D341Med (cell line): ENCODE measurements at places on chromosomes 5 and 9.
A peak's percentile ranks its signal among the peaks of the same experiment; 100 is the strongest.

DNA sequence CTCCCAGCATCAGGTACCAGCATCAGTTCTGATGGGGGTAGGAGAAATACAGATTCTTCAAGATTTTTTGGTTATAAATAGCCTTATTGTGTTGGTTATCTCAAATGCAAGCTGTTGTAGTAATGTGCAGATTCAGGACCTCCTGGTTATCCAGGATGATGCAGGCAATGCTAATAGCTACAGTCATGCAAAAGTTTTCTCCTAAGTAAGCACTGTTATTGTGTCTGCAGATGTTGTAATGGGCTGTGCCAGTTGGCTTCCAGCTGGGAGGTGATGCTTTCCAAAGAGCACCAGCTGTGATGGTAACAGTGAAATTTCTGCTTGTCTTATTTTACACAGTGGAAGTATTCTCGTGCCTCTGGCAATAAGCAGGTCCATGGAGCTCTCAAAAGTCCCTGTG lies 719.2 kb upstream of the CTNND2 start:
- DNase-seq, result no peak

DNA sequence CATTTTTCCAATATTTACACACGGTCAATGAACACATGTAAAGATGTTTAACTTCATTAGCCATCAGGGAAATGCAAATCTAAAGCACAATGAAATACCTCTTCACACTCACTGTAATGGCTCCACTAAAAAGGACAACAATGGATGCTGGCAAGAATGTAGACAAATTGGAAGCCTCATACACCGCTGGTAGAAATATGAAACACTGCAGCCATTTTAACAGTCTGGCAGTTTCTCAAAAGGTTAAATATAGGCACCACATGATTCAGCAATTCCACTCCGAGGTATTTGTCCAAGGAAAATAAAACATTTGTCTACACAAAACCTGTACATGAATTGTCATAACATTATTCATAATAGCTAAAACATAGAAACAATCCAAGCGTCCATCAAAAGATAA lies 20.0 kb downstream of the RNF145 start:
- DNase-seq, result no peak

DNA sequence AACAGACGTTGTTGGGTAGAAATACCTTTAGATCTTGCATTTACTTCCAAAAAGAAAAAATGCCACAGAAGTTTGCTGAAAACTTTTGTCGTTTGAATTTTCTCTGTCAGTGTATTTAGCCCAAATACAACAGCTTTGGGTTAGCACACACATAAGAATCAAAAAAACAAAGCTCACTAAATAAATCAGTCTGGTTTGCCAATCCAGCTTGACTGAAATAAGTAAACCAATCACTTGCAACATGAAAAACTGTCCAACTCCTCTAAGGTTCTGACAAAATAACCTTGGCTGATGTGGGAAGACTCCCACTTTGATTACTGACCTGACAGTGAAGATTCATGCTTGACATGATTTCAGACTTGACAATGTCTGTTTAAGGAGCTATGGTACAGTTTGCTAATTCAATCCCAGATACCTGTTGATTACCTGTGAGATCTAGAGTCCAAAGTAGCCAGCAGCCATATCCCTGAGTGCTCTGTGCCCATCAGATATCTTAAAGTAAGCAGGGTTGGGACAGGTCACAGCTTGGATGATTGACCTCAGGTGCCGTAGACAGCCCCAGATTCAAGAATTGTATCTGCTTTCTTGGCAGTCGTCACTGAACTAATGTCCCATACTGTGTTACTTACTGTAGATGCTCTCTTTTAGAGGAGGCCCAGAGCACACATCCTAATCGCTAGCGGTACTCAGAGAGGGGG lies 727 bp downstream of the IGIP start:
- no peak for DNase-seq

DNA sequence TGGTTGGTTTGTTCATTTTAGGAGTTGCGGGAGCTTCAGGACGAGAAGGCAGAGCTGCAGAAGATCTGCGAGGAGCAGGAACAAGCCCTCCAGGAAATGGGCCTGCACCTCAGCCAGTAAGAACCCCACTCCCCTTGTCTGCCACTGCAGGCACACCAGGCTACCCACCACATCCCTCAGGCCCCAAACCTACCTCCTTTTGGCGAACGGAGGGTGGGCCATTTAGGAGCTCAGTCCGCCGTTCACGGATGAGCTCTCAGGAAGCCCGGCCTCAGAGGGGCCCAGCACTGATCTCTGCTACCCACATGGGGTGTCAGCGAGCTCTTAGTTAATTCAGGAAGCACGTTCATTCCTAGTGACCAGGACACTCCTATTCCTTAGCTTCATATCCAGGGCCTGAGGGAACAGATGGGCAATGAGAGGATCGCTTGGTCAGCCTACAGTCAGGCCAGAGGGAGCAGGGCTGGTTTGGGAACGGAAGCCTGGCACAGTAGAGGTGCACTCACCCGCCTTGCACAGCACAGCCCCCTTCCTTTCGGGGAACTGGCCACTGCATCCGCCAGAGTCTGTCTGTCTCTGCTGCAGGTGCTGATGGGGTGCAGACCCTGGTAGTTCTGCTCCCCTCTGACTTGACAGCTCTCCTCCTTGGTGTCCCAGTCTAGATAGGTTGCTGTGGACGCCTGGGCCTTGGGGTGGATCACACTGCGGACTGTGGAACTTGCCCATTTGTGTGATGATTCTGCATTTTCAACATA lies 21.4 kb downstream of the HNRNPH1 start:
- DNase-seq, result no peak

- DNase-seq, result no peak
Measured at GRCh38 chr9:72134801-72135200, 14.4 kb upstream of the GDA start.

GRCh38 chr9:108620767-108621166 lies 235.0 kb downstream of the ACTL7B start:
- no peak for DNase-seq

GRCh38 chr5:40986666-40987065 lies 77.4 kb downstream of the C7 start:
- no peak for DNase-seq

GRCh38 chr5:159891371-159891770 lies 24.9 kb upstream of the ADRA1B start:
- DNase-seq, result no peak

GRCh38 chr5:150625164-150625535 lies 15.3 kb upstream of the SYNPO start:
- no peak for DNase-seq

GRCh38 chr9:94178927-94179326 lies 80.2 kb upstream of the ZNF169 start:
- DNase-seq, result no peak

DNA sequence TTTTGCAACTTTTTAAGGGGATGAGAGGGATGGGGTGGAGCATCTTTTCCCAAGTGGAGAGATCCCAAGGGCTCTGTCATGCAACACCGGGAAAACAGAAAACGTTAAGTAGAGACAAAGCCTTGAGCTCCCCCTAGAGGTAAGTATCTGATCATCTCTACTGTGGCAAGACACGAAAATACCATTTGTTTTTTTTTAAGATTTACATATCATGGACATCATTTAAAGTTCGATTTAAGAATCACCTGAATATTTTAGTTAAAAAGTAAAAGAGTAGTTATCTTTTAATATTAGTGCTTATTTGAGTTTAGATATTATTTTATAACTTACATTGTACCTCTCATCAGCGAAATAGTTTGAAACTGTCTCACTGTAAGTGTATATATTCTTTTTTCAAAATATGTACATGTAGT lies 200.4 kb downstream of the LRRC70 start:
- peak; percentile 65 for DNase-seq

GRCh38 chr5:176446884-176447590 lies 1.1 kb upstream of the FAF2 start:
- DNase-seq, result peak; percentile 57

- DNase-seq, result no peak
Measured at GRCh38 chr5:329768-330167, 8.3 kb downstream of the AHRR start.

GRCh38 chr5:34411470-34412346 lies 244.4 kb upstream of the RAI14 start:
- DNase-seq, result no peak

DNA sequence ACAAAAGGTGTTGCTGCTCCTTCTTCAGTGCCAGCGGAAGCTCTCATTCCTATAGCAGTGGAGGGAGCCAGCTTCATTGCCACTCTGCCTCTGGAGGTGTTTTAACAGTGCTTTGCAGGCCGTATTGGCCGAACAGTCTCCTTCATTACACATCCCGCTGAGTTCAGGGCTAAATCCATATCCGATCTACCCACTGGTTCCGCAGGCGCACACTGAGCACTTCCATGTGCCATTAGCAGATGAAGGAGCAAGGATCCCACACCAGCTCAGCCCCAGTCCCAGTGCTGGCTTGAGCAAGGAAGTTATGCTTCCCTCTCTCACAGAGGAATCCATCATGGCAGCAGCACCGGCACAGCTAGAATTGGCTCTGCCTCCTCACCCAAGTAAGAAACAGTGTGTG lies 121.2 kb upstream of the IRX2 start:
- no peak for DNase-seq

DNA sequence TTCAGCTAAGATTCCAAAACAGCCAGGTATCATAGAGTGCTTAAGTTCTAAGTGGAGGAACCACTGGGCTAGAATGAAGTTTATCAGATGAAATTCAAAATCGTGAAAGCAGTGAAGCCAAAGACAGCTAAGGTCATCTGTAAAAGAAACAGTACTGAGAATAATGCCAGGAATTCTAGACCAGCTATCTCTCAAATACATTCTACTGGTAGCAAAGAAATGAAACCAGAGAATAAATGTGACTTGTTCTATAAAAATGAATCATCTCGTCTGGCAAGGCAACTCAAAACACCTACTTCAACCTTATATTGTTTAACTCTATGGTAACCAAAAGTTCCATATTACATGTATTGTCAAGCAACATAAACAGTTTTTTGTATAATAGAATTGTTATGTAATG lies 51.3 kb upstream of the RGMB start:
- DNase-seq, result no peak

- DNase-seq, result no peak
Measured at GRCh38 chr5:67875601-67876000, 340.0 kb upstream of the PIK3R1 start.

- DNase-seq, result no peak
Measured at GRCh38 chr9:130899051-130899748, 2.6 kb upstream of the QRFP start.

DNA sequence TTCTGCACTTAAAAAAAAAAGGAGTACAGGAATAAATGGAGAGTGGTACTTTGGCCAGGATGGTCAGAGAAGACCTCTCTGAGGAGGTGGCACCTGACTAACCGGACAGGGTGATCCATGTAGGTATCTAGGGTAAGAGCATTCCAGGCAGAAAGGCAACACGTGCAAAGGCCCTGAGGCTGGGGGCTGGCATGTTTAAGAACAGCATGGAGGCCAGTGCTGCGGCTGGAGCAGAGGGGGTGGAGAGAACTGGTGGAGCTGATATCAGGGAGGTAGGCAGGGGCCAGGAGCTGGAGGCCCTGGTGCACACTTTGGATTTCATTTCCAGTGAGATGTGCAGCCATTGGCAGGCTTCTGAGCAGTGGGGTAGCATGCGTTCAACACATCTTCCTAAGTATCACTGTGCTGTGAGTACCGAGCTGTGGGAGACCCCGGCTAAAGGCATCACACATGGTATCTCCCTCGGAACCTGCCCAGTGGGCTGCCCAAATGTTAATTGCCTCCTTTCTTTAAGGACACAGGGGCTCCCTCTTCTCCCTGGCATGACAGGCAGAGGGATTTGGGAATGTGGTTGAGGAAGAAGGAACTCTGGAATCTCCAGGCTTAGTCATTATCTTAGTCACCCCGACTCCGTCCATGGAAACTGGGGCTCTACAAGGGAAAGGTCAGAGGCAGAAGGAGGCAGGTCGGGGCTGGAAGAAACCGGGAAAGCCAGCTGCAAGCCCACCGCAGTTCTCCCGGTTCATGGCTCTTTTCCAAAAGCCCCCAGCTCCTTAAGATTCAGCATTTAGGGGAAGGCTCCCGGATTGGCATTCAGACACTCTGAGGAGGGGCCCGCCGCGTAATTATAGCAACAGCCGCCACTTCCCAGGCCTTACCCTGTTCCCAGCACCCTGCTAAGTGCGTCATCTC lies 18.6 kb downstream of the SLC6A7 start:
- no peak for DNase-seq

DNA sequence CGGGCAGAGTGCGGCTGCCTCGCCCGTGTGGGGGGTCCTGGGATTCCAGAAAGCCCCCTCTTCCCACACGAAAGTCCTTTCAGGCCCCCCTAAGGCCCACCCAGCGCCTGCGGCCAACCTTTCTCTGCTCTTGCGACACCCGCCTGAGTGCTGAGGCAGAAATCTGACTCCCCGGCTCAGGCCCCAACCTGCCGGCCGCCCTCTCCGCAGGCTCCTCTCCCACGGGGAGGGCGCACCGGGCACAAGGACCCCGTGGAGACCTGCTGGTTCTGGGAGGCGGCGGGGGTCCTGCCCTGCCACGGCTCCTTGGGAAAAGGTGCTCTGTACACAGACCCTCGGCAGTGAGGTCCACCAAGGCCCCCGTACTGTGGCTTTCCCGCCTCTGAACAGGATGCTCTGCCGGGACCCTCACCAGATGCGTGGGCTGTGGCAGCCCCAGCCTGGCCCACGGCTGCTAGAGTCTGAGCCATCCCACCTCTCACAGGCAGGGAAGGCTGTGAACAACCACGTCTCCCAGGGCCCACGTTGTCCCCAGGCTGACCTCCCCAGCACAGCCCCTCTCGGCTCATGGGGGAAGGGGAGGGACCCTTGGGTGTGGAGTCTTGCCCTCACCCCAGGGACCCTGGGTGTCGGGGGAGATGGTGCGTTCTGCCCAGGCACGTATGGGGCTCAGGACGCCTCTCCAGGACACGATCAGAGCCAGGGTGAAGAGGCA lies 41.5 kb upstream of the EGFL7 start:
- DNase-seq, result no peak

DNA sequence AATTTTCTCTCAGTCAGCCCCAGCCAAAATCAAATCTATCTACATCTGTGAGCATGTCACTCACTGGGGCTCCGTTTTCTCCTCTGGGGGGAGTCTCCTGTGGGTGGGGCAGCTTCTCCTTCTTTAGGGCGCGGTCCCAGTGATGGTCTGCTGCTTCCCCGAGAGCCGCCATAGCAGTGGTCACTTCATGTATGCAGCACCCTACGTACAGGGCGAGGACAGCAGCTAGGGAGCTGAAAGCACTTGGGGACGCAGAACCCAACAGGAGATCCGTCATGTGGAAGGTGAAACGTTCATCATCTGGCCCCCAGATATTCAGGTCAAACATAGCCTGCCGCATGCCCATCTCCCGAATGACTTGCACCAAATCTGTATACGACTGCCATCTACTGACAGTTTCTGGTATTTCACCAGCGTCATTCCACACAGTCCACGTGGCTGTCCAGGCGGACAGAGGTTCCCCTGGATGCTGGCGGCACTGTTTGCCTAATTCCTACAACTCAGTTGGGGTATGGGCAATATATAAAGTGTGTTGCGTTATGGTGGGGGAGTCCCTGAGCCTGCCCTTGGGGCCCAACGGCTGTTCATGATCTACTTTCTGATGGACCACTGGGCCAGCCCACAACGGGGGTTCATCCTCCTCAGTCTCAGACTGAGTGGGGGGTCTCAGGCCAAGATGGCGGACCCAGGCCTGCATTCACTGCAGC lies 795.0 kb downstream of the EFNA5 start:
- no peak for DNase-seq

GRCh38 chr5:60700416-60700757 lies 421 bp upstream of the DEPDC1B start:
- no peak for DNase-seq
